Astrocyte (in vitro differentiated cells and primary cell): ENCODE measurements at places on chromosomes 3 and 15.
A peak's percentile ranks its signal among the peaks of the same experiment; 100 is the strongest.

- peak; percentile 49 for DNase-seq
Measured at GRCh38 chr3:172591876-172592771, 68.9 kb upstream of the TNFSF10 start.

DNA sequence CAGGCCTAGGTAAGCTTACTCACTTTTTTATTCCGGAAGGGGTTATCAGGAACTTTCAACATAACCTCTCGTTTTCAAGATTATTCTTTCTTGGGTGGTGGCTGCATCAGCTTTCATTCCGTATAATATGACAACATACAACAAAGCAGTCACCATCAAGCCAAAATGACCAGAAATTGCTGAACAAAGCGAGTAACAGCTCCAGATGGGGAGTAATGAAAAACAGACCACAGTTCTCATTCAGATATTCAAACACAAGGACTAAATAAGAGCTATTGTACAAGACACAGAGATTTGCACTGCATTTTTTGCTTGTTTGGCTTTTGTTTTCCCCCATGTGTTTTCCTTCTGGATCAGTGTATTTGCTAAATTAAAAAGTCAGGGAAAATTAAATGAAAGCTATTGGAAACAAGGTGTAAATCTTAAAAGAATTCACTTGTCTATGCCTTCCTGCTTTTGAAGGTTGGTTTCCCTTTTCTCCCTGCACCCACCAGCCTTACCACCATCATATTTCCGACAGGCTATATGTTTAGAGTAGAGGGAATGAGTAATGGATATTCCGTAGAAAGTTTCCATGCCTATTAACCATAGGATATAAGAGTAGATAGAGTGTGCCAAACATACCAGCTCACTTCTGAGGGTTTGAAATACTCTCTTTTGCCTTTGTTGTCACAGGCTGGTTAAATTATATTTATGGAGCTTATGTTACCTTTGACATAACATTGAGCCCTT, 213.6 kb downstream of the RBMS3 start:
- DNase-seq, result no peak

DNA sequence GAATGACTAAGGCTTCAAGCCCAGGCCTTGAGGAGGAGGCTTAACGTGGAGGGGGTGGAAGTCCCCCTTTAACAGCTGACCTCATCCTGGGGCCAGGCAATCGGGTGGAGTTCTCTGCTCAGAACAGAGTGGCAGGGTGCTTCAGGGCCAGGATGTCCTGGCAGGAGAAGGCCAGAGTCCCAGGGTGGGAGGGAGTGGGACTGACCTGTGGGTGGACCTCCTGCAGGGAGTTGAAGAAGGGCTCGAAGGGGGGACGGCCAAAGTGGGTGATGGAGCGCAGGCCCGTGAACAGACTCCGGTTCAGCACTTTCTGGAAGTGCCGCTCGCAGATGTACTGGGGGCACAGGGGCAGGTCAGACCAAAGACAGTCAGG, 19.6 kb downstream of the DUOX2 start:
- no peak for DNase-seq

- peak; percentile 46 for DNase-seq
Measured at GRCh38 chr15:30956216-30957124, 35.0 kb downstream of the MTMR10 start.

DNA sequence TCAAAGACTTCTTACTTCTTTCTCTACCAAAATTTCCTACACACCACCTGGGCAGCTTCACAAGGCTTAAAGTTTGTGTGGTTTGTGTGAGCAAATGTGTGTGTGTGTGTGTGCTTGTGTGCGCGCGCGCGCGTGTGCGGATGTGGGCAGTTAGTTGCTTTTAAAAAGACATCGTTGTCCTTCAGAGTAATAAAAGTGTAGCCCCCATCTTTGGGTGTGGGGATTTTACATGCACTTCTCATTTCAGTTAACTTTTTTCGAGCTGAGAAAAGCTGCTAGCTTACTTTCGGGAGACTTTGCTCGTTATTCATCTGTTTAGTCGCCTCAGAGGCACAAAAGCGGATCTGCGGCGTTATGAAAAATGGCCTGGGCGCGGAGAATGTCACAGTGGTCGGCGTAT, 36.0 kb downstream of the ZIC4 start:
- no peak for DNase-seq

- DNase-seq, result no peak
Measured at GRCh38 chr3:27719314-27720003, 2.7 kb downstream of the EOMES start.

DNA sequence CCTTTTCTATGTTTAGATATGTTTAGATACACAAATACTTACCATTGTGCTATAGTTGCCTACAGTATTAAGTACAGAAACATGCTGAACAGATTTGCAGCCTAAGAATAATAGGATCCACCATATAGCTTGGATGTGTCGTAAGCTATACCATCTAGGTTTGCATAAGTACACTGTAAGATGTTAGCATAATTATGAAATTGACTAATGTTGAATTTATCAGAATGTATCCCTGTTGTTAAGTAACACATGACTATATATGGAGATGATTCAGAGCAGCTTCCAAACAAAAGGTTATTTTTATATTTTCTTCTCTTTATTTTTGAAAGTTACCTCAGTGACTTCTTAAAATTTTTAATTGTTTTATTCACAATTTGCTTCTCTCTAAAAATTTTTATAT, 2.4 kb downstream of the SLC28A2 start:
- no peak for DNase-seq

GRCh38 chr3:61848885-61849284, 287.5 kb downstream of the PTPRG start:
- peak; percentile 69 for DNase-seq

- peak; percentile 46 for DNase-seq
Measured at GRCh38 chr3:142447301-142447851, 461 bp downstream of the XRN1 start.

GRCh38 chr15:52287114-52287513, 8.5 kb downstream of the MYO5C start:
- DNase-seq, result no peak
